ENCODE measurements at places on chromosomes 1 and 21. TPM values are rescaled to one million over a fixed set of nuclear protein-coding genes. Genes with fewer than 3 reads are reported as not detected.

DNA sequence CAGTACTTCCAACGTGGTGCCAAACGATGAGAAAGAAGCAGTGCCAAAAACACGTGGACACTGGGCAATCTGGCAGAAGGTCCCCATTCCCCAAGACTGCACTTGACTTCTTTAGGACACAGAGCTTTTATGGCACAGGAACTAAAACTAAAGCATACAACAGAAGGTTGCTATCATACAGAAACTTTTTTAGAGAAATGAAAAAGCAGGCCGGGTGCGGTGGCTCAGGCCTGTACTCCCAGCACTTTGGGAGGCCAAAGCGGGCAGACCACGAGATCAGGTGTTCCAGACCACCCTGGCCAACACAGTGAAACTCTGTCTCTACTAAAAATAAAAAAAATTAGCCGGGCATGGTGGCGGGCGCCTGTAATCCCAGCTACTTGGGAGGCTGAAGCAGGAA is 43.0 kb downstream of the GNB1 start:
- no peak overlapping the region for H3K4me3 ChIP-seq
- peaks cover 16% of the 10 kb centered on the region for H3K4me1 ChIP-seq
- DNase-seq, result no peak
- H3K27me3 ChIP-seq, result no peaks in the 10 kb centered on the region
- no peak overlapping the region for H3K27ac ChIP-seq

GRCh38 chr1:114201486-114201885 is 47.8 kb upstream of the SYT6 start:
- H3K4me1 ChIP-seq, result no peaks in the 10 kb centered on the region
- no peak overlapping the region for H3K4me3 ChIP-seq
- H3K36me3 ChIP-seq, result no peaks in the 10 kb centered on the region
- DNase-seq, result no peak

GRCh38 chr1:54409156-54410142 is 3.3 kb upstream of the SSBP3 start:
- H3K4me3 ChIP-seq, result peak overlapping the region; percentile 23
- DNase-seq, result peak; percentile 14
- H3K27me3 ChIP-seq, result no peaks in the 10 kb centered on the region
- peak overlapping the region; percentile 93 for H3K27ac ChIP-seq
- H3K4me1 ChIP-seq, result peaks cover 41% of the 10 kb centered on the region
- peaks cover 3% of the 10 kb centered on the region for H3K36me3 ChIP-seq

- H3K27ac ChIP-seq, result no peak overlapping the region
- no peak for DNase-seq
- peaks cover 4% of the 10 kb centered on the region for H3K27me3 ChIP-seq
- H3K4me1 ChIP-seq, result no peaks in the 10 kb centered on the region
Measured at GRCh38 chr1:228379666-228380065, 27.0 kb downstream of the TRIM11 start.

DNA sequence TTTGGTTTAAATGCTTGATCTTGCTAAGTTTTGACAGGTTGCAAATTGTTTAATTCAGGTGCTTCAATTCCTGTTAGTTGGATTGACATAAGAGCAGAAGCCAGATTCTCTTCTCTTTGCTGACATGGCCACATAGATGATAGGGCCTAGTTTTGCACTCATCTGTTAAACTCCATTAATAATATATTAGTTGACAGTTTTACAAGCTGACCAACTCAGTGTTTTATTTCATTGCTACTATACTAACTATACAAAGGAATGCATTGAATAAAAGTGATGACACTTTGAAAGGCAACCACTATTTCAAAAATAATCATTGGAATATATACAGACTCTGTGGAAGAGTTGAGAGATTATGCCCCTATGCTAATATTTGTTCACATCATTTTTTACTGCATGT is 255.6 kb upstream of the DPYD start:
- no peaks in the 10 kb centered on the region for H3K36me3 ChIP-seq
- no peak overlapping the region for H3K27ac ChIP-seq
- DNase-seq, result no peak

- no peak for DNase-seq
- H3K27me3 ChIP-seq, result no peaks in the 10 kb centered on the region
- no peak overlapping the region for H3K27ac ChIP-seq
- no peaks in the 10 kb centered on the region for H3K4me1 ChIP-seq
- H3K36me3 ChIP-seq, result no peaks in the 10 kb centered on the region
Measured at GRCh38 chr1:238265866-238266265, 375.1 kb upstream of the ZP4 start.

GRCh38 chr1:101745551-101746270 is 251.0 kb downstream of the OLFM3 start:
- H3K27me3 ChIP-seq, result no peaks in the 10 kb centered on the region
- H3K27ac ChIP-seq, result no peak overlapping the region
- DNase-seq, result no peak
- H3K4me1 ChIP-seq, result no peaks in the 10 kb centered on the region

- no peak overlapping the region for H3K27ac ChIP-seq
- H3K36me3 ChIP-seq, result no peaks in the 10 kb centered on the region
- H3K4me3 ChIP-seq, result no peak overlapping the region
- no peaks in the 10 kb centered on the region for H3K27me3 ChIP-seq
- H3K4me1 ChIP-seq, result no peaks in the 10 kb centered on the region
- DNase-seq, result no peak
Measured at GRCh38 chr1:234336359-234336758, 36.9 kb upstream of the COA6 start.

DNA sequence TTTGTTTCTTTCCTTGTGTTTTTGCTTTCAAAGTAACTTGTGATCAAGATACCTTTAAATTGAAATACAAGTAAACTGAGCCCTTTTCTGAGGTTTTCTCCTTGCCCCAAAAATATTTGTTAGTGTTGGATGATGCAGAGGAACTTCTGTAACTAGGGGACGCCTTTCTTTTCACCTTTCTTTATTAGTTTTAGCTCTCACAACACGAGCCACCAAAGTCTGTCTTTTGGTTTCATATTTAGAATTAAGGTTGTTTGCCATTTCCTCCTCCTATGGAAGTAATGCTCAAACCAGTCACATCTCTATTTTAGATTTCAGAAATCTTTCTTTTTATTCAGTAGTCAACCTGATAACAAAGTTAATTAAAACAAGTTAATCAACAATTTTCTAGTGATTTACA is 120.8 kb downstream of the ZP4 start:
- DNase-seq, result no peak
- no peak overlapping the region for H3K4me3 ChIP-seq
- no peaks in the 10 kb centered on the region for H3K36me3 ChIP-seq
- no peaks in the 10 kb centered on the region for H3K4me1 ChIP-seq

DNA sequence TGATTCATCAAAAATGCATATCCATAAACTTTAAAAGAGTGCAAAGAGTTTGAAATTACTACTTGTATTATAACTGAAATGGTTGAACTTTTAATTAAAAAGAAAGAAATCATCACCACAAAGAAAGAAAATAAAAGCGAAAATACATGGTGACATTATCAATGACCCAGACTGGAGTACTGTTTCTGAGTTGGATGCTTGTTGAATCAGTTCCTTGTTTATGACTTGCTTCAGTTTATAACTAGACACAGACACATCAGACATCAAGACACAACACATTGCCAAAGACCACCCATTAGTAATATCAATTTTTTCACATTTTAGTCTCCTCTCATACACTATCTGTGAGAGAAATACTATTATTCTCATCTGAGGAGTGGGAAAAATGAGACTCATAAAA is 293.0 kb downstream of the MRPL39 start:
- no peak for DNase-seq
- H3K36me3 ChIP-seq, result no peaks in the 10 kb centered on the region
- H3K27ac ChIP-seq, result no peak overlapping the region
- no peak overlapping the region for H3K4me3 ChIP-seq

DNA sequence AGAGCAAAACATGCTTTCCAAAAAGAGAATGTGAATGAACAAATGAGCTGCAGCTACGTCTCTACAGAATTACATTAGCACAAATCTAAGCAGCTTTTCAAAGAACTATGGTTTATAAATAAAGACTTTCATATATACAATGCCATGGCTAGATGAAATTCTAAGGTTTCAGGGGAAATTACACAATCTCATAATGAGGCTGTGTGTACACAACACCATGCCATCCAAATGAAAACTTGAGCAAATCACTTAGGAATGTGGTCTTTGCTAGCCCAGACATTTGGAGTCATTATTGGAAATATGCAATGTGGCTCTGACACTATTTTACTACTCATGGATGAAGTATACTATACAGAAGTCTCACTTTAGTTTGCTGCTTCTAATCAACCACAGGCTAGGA is 37.5 kb downstream of the SPAG17 start:
- H3K27ac ChIP-seq, result no peak overlapping the region
- no peak overlapping the region for H3K4me3 ChIP-seq
- no peak for DNase-seq

DIO1 gene
- total RNA-seq, result not detected

C1orf159 gene
- 21.9 TPM for total RNA-seq

KRTAP26-1 gene
- not detected for total RNA-seq

KAZN gene
- total RNA-seq, result 0.87 TPM

FBXO42 gene
- total RNA-seq, result 18.7 TPM

SFN gene
- total RNA-seq, result 1.4 TPM

RAB3B gene
- not detected for total RNA-seq
